ENCODE measurements at places on chromosomes 12 and 14.

DNA sequence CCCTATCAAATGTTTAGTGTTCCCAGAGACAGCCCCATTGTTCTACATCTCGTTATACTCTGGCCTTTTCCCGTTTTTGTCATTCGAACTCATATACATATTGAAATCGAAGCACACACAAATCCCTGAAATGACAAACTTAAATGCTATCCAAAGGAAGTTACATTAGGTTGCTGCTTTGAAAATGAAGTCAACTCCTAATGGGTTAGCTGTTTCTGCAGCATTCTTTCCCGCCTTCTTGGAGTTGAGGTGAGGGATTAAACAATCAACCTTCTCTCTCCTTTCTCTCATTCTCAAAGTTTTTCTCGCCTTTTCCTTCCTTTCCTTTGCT, 642 bp upstream of the PHC1 start:
- no peak for DNase-seq

DNA sequence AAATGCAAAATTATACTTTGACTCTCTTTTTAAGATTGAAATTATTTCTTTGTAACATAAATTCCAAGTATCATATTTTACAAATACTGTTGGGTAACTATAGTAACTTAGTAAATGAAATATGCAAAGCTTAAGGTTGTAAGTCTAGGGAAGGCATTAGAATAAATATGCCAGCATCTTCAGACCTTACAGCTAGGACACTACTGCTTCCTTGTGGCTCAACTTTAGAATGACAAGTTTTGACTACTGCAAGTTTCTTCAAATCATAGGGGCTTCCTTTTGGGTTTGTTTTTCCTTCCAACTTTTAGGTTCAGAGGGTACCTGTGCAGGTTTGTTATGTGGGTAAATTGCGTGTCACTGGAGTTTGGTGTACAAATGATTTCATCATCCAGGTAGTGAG, 17.7 kb upstream of the ANP32D start:
- no peak for DNase-seq

- DNase-seq: no peak
Measured at GRCh38 chr12:106878804-106879203, 76.9 kb upstream of the TMEM263 start.

GRCh38 chr14:28772613-28773012, 6.0 kb downstream of the FOXG1 start:
- no peak for DNase-seq

DNA sequence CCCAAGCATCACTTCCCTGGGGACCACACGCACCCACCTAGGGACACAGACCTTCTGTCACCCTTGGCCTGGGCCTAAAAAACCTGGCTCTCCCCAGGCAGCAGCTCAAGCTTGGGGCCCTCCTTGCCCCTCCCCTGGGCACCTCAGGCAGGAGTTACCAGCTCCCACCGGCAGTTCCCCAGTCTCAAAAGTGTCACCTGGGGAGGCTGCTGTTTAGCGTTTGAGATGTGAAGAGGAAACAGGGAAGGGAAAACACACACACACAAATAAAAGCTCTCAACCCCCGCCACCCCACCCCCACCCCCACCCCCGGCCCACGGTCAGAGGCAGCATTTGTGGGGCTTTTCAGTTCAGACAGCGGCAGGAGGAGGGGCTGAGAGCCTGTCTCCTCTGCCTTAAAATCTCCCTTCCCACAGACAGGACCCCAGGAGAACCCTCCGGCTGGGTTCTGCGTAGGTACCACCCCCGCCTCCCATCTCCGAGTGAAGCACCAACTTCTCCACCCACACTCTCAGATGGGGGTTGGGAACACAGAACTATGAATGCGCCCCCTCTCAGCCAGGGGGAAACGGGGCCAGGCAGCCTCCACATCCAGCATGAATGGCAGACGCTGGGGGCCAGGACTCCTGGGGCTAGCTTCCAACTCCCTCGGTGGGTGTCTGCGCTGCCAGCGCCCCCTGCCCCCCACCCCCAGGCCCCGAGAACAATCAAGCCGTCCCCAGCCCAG, 3.0 kb downstream of the NCOR2 start:
- no peak for DNase-seq

- DNase-seq: no peak
Measured at GRCh38 chr12:98745578-98746391, 100.7 kb downstream of the APAF1 start.

DNA sequence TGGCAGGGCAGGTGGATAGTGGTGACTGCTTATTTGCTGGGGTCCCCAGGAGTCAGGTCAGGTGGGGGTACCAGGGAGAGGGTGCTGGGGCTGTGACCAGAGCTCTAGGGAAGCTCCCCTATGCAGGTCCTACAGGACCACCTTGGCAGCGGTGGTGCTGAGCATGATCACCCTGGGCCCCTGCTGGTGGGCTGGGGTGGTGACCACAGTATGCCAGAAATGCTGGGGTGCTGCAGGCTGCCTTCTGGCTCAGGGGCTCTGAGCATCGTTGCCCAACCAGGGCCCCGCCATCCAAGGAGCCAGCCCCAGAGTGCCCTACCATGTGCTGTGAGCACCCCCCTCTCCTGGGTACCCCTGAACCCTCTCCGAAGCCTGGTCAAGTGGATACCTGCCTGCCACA, 17.5 kb upstream of the NUDT14 start:
- DNase-seq: no peak

DNA sequence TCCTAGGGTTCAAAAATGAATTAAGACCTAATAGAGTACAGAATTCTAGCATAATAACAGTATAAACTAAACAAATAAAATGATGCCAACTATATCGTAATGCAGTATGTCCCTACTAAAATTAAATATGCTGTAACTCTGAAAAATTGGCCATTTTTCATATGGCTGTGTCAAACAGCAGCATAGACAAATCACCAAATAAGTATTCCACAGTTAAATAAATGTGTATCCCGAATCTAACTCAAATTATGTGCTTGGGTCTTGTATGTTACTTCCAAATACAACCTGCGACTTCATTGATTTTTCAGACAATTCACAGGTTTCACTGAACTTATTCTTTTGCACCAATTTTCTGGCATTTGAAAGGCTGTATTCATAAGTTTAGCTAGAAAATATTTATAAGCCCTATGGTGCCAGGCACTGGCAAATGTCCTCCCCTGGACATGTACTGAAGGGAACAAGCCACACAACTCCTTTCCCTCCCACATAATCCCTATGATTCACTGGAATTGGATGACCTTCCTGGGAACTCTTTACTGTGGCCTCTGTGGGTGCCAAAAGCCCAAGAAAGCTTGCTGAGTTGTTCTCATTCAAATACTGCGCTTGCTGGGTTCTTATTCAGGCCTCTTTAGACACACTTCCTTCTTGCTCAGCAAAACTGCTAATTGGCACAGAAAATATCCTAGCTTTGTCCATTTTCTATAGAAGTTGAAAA, 108.8 kb downstream of the KITLG start:
- peak; percentile 70 for DNase-seq

GRCh38 chr12:48072266-48072665, 33.6 kb downstream of the SENP1 start:
- no peak for DNase-seq

- no peak for DNase-seq
Measured at GRCh38 chr14:105487449-105487985, 831 bp downstream of the CRIP1 start.

DNA sequence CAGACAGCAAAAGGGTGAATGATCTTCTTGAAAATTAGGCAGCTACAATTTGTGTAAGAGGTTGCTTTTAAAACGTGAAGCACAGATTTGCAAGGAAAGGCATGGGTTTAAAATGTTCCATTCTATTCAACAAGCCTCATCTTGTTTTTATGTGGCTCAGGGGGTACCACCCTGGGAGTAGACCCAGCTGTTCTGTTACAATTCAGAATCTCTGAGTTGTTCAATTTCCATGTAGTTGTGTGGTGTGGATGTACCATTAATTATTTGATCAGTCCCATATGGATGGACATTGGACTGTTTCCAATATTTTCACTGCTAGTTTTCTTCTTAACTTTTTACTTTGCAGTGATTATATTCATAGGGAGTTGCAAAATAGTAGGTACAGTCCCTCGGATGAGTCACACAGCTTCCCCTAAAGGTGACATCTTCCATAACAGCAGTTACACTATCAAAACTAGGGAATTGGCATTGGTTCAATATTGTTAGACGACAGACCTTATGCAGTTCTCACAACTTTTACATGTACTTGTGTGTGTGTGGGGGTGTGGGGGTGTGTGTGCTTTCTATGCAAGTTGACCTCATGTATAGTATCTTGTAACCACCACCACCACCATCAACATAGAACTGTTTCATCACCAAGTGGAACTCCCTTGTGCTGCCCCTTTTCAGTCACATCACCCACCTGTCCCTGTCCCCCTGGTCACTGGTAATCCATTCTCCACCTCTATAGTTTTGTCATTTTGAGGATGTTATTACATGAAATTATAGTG, 59.0 kb upstream of the CAPRIN2 start:
- no peak for DNase-seq

GRCh38 chr12:79933532-79934264, 1.2 kb downstream of the PPP1R12A start:
- DNase-seq: no peak

DNA sequence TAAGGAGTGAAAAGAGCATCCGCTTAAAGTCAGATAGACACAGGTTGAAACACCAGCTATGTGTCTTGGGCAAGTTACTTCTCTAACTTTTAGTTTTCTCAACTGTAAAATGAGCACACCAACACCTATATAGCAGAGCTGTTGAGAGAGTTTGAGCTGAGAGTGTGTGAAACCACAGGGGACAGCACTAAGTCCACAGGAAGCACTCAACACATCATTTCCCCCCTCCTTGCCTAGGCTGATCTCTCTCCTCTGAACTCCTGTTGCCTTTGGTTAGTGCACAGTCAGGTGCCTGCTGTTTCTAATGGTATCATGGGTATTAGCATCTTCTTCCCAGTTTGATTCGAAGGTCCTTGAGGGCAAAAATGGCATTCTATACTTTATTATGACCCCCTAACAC, 176.7 kb downstream of the DPF3 start:
- DNase-seq: no peak
